ENCODE measurements at places on chromosomes 7 and 10. TPM values are rescaled to one million over a fixed set of nuclear protein-coding genes. Genes with fewer than 3 reads are reported as not detected.

The GSTO2 gene
- 56.7 TPM for polyA plus RNA-seq

DNA sequence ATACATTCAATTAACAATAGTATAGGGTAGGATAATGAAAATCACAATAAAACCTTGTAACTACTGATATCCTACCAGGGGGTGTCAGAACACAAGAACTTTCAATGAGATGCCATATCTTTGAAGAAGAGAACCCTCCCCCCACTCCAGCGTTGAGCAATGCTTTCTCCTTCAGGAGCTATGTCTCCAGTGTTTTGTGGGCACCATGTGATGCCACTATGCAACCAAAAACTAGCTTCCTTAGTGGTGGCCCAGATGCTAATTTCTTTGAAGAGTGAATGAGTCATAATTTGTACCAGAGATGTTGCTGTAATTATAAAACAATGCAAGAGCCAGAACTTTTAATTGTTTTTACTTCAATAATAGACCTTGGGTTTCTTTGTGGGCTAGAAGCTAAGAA lies 76.0 kb upstream of the ADO start:
- no peak overlapping the region for H3K4me3 ChIP-seq
- no peak overlapping the region for H3K27ac ChIP-seq
- H3K4me1 ChIP-seq: no peaks in the 10 kb centered on the region
- H3K36me3 ChIP-seq: no peaks in the 10 kb centered on the region
- no peak for DNase-seq

DNA sequence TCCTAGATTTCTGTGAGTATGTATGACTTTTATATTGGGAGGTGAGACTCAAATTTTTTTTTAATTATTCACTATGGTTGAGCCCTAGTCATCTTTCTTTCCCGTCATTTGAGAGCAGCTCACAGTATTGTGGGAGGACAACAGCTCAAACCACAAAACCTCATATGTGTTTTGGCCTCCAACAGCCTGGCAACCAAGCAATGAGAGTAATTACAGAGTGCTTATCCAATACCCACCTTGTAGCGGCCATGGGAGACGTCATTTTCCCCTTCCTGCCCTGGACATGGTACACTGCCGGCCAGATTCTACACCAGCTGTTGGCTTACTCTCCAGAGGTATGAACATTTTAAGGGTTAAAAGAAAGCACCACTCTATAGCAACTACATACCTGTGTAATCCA lies 49.1 kb downstream of the DOCK4 start:
- no peaks in the 10 kb centered on the region for H3K36me3 ChIP-seq
- H3K27ac ChIP-seq: no peak overlapping the region
- no peaks in the 10 kb centered on the region for H3K27me3 ChIP-seq
- no peak for DNase-seq

The GPC2 gene
- 0.73 TPM for polyA plus RNA-seq

DNA sequence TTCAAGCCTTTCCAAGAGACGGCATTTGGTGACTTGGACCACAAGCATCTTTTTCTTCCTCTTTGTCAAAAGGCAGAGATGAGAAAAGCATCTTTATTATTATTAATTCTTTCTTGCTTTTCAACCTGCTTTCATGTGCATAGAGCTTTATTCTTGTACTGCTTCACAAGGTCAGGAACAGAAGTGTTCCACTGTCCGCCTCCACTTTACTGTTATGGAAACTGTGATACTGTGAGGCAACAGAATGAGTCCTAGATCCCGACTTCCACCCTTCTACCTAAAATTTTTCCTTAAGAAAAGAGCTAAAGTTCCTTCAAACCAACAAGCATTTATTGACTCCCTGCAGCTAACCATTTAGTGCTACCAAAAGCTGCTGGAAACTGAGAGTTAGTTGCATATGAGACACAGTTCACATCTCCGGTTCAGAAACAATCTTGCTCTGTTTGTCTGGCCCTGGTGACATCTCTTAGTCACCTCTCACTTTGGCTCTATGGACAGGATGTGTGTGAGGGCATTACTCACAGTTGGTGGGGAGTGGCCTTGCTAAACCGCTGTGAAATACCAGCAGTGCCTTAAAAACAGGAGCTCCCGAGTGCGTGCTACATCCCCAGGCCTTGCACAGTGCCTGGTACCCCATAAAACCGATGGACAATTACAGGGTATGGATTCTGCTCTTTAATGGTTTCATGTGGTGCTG lies 77.1 kb upstream of the TRIL start:
- H3K4me1 ChIP-seq: no peaks in the 10 kb centered on the region
- no peaks in the 10 kb centered on the region for H3K27me3 ChIP-seq
- H3K36me3 ChIP-seq: no peaks in the 10 kb centered on the region
- H3K4me3 ChIP-seq: no peak overlapping the region
- DNase-seq: no peak
- H3K27ac ChIP-seq: no peak overlapping the region

GRCh38 chr10:30073045-30073766 lies 13.8 kb upstream of the JCAD start:
- H3K4me3 ChIP-seq: no peak overlapping the region
- H3K27ac ChIP-seq: no peak overlapping the region
- H3K36me3 ChIP-seq: no peaks in the 10 kb centered on the region
- DNase-seq: no peak
- no peaks in the 10 kb centered on the region for H3K4me1 ChIP-seq

GRCh38 chr7:42017349-42017986 lies 219.5 kb downstream of the GLI3 start:
- no peaks in the 10 kb centered on the region for H3K36me3 ChIP-seq
- H3K4me1 ChIP-seq: no peaks in the 10 kb centered on the region
- no peaks in the 10 kb centered on the region for H3K27me3 ChIP-seq
- H3K27ac ChIP-seq: no peak overlapping the region

The FFAR4 gene
- polyA plus RNA-seq: 0.11 TPM

DNA sequence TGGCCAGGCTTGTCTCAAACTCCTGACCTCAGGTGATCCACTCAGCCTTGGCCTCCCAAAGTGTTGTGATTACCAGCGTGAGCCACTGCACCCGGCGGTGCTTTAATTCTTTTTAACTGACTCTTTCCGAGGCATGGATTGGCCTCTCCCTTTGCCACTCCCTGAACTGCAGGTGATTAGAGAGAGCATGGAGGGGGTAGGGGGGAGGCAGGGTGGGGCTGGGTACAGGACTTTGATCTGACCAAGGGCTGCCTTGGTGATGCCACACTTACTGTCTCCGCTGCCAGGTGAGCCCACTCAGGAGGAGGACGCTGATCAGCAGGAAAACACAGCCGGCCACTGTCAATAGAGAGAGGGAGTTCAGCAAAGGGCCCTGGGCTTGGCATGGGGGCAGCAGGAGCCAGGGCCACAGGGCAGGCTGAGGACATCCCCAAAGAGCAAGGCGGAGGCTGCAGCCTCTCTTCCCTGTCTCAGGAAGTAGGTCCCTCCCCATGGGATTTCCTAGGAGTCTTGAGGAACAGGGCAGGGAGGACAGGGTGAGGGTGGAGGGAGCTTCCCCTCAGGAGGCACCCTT lies 40.5 kb upstream of the IL15RA start:
- H3K27me3 ChIP-seq: no peaks in the 10 kb centered on the region
- no peak overlapping the region for H3K4me3 ChIP-seq
- H3K4me1 ChIP-seq: no peaks in the 10 kb centered on the region
- peak overlapping the region; percentile 49 for H3K27ac ChIP-seq
- DNase-seq: no peak

DNA sequence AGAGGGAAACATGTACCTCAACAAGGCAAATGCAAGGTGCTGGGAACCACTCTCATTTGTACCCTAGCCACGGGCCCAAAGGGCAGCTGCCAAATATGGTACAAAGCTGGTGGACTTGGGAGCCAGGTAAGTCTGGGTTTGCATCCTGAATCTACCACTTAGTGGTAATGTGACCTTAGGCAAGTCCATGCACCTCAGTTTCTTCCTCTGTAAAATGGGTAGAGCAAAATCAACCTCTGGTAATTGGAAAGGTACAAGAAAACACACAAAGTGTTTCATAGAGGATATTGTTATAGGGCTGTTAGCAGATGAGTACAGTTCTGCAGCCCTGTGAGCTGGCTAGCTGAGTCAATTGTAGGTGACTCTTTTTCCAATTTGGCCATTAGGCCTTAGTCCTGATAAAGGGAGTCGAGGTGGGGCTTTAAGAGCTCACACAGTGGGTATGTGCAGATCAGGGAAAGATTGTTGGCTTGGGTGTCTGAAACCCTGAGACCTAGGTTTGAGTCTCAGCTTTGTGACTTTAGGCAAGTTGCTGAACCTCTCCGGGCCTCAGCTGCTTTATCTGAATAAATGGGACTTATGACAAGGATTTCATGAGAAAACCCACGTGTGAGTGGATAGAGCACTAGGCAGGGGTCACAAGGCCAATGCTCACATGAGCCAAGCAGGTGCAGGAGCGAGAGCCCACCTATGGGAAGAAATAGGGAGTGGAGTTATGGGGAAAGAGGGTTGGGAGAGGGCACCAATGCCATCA lies 121.3 kb upstream of the GDF10 start:
- DNase-seq: no peak
- H3K4me1 ChIP-seq: no peaks in the 10 kb centered on the region
- no peak overlapping the region for H3K27ac ChIP-seq

- H3K4me3 ChIP-seq: no peak overlapping the region
- H3K27ac ChIP-seq: no peak overlapping the region
- H3K36me3 ChIP-seq: no peaks in the 10 kb centered on the region
- H3K4me1 ChIP-seq: no peaks in the 10 kb centered on the region
- H3K27me3 ChIP-seq: no peaks in the 10 kb centered on the region
- DNase-seq: no peak
Observed at GRCh38 chr7:36486336-36486735, 96.7 kb downstream of the ANLN start.

The GARS1 gene
- polyA plus RNA-seq: 84.3 TPM

GRCh38 chr10:59319854-59320253 lies 42.5 kb downstream of the FAM13C start:
- H3K4me1 ChIP-seq: no peaks in the 10 kb centered on the region
- no peaks in the 10 kb centered on the region for H3K27me3 ChIP-seq
- H3K36me3 ChIP-seq: no peaks in the 10 kb centered on the region
- H3K4me3 ChIP-seq: no peak overlapping the region

Measured in kidney (tissue), 22 donors.